ENCODE measurements at places on chromosomes 3 and 15.

DNA sequence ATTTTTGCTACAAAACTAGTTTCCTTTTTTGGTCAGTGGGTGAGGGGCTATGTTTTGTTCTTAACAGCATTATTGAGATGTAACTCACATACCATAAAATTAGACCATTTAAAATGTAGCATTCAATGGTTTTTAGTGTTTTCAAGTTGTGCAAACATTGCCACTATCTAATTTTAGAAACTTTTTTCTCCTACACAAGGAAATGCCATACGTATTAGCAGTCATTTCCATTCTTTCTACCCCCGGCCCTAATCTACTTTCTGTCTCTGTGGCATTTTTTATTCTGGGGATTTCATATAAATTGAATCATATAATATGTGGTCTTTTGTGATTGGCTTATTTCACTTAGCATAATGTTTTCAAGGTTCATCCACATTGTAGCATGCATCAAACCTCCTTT, 55.0 kb upstream of the TIPARP start:
- DNase-seq = peak; percentile 32

- no peak for DNase-seq
These were observed 156.0 kb downstream of the NAALADL2 start for GRCh38 chr3:175015056-175015635.

- no peak for DNase-seq
These were observed 6.9 kb downstream of the NEK11 start for GRCh38 chr3:131033480-131034080.

DNA sequence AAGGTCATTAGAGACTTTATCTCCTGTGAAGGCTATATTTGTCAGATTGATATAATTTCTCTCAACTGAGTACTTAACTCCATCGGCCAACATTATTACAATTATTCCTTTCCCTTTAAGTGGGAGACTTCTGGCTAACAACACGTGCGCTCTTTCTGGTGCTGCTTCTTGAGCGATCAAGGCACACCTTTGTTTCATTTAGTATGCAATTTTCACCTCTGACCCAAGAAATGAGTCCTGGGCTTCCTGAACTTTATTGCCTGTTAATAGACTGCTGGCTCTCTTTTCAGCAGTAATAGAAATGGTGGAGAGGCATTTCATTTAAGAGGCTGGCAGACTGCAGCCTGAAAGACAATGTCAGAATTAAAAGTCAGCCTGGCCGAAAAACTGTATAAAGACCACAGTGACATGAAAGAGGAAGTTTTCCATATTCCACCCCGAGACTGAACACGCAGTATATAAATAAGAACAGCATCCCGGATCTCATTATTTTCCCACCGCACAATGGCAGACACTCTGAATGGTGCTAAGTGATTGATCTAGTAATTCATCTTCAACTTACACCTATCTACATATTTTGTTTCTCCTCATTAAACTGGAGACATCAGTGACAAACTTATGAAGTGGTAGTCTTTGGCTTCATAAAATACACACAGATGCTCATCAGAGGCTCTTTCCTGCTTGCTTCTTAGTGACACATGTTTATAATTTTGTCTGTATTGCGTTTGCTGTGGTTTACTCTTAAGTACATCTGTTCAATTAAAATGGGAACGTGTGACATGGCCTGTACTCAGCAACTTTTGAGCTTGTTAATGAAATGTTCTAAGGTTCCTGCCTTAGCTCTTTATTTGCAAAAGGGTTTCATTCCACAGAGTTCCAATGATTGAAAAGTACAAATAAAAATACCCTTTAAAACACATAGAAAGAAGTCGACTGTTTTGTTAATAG, 299.9 kb downstream of the MECOM start:
- no peak for DNase-seq

DNA sequence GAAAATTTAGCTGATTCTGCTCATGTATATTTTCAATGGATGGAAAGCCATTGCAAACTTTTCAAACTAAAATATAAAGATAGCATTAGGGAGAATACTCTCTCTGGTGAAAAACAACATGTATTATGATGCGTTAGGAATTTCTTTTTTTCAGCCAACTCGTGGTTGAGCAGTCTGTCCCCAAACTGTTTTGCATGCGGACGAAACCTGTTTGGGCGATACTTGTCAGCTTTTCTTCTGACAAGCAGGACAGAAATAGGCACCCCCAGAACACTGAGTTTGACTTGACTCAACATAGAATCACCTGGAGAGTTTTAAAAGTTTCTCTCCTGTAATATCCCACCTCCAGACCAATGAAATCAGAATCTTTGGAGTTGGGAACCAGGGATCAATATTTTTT, 417.5 kb upstream of the TPRG1 start:
- no peak for DNase-seq

- DNase-seq = peak; percentile 94
These were observed at the start of gene MFN1 for GRCh38 chr3:179347345-179348194. TSS of gene MFN1 (plus strand) at chr3:179347709. CDS start at chr3:179348852, 1,143 bp downstream.

DNA sequence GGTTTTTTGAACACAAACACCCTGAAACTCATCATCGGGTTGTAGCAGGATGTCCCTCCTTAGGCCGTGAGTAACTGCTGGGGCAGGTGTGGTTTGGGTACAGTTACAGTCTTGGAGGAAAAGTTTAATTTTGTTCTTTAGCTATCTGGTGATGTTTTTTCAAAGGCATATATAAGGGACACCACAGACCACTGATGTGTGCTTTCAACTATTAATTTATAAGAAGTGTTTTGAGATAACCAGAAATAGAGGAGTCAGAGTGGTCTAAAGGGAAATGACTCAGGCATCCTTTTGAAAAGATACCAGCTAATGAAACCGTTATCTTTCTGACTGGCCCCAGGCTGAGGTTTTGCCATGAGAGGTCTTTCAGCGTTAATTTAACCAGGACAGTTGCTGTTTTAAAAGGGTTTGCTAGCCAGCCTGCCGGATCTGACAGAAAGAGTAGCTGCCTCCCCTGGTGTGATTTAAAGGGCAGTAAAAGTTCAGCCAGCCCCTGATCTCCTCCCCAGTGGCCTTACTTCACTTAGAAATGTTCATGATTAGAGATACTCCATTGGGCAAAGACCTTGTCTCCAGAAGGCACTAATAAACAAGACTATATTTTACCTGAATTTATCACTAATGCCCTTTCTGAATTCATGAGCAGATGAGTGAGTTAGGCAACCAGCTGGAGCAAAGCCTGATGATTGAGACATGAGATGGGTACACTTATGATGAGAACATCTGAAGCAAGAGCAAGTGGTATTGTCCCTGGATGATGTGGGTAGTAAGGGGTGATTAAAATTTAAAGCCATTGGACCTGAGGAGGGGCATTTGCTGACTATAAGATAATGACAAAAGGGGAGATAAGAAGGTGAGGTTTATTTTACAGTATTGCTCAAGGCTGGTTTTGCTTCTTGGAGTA, 482.5 kb upstream of the TBL1XR1 start:
- peak; percentile 88 for DNase-seq

All from astrocyte (in vitro differentiated cells and primary cell).